ENCODE measurements at places on chromosomes 3 and 15.

- no peak for DNase-seq
Observed at GRCh38 chr15:51205050-51205975, 110.6 kb upstream of the TNFAIP8L3 start.

GRCh38 chr15:61720197-61720704 lies 340.0 kb downstream of the VPS13C start:
- DNase-seq = no peak

GRCh38 chr3:159668990-159669476 lies 319.6 kb upstream of the IL12A start:
- peak; percentile 71 for DNase-seq

GRCh38 chr3:184688251-184688881 lies 23.5 kb downstream of the MAGEF1 start:
- DNase-seq = peak; percentile 81

- no peak for DNase-seq
Observed at GRCh38 chr15:32041294-32041693, 11.0 kb downstream of the CHRNA7 start.

DNA sequence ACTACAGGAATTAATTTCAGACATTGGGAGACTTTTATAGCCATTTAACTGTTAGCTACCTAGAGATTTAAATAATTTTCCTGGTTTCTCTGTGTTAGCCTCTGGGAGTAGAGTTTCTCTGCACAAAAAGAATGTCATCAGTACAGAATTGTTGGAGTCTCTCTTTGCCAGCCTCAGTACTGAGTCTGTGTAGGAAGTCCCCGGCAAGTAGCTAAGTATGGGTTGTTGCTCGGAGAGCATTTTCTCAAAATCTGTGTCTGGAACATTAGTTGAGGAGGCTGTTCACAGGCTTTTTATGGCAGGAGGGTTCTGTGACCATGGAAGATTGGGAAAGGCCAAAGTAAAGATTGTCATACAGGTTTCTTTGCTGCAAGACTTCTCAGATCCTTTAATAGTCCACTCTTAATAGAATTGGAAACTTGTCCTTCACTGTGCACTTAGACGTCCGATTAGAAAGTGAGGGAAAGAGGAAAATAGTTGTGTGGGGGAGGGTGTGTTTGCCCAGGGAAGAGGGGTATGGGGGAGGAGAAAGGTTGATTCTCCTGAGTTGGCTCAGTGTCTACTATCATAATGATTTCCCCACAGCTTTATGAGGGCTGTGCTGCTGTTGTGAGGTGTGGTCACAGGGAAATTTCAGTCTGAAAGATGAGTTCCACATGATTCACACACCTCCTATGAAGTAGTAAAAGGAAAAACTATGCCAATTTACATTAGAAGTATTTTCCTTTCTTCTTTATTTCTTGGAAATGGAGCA lies 207.1 kb downstream of the PTPRG start:
- DNase-seq = peak; percentile 53

GRCh38 chr3:133379926-133380325 lies 19.9 kb upstream of the BFSP2 start:
- DNase-seq = no peak

- DNase-seq = no peak
Observed at GRCh38 chr3:11053926-11054503, 61.5 kb downstream of the SLC6A1 start.

DNA sequence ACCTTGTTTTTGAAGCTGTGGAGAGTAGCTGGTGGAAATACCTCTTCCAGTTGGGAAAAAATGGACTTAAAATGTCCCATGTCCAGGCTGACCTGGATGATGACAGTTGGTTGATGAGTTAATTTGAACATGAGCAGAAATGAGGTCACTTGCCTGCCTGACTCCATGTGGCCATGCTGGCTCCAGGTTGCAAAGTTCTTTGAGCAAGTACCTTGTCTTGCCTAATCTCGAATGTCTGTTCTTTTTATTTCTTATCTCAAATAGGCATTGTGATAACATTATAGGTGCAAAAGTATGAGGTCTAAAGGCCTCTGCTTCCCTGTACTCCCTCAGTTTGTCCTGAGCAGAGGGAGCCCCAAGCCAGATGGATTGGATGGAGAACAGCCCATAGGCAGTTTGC lies 9.0 kb downstream of the MAPKBP1 start:
- no peak for DNase-seq

DNA sequence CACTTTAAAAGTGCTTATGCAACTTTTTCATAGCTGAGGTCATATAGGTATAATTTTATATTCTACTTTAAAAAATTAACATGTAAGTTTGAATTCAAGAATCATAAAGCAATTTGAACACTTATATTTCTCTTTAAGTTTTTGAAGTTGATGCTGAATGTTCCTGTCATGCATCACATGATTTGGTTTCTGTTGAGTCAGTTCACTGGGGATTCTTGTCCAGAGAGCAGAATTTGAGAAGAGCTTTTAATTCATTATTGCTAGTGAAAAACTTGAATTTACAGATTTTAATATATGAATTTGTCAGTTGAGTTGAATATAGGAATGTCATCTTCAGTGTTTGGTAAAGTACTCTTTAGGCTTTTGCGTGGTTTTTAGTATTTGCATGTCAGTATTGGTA lies 7.9 kb downstream of the SLC25A26 start:
- DNase-seq = no peak

GRCh38 chr3:98573181-98573728 lies 20.2 kb downstream of the CPOX start:
- DNase-seq = peak; percentile 39

- DNase-seq = no peak
Observed at GRCh38 chr3:179503152-179503551, 51.9 kb upstream of the GNB4 start.

DNA sequence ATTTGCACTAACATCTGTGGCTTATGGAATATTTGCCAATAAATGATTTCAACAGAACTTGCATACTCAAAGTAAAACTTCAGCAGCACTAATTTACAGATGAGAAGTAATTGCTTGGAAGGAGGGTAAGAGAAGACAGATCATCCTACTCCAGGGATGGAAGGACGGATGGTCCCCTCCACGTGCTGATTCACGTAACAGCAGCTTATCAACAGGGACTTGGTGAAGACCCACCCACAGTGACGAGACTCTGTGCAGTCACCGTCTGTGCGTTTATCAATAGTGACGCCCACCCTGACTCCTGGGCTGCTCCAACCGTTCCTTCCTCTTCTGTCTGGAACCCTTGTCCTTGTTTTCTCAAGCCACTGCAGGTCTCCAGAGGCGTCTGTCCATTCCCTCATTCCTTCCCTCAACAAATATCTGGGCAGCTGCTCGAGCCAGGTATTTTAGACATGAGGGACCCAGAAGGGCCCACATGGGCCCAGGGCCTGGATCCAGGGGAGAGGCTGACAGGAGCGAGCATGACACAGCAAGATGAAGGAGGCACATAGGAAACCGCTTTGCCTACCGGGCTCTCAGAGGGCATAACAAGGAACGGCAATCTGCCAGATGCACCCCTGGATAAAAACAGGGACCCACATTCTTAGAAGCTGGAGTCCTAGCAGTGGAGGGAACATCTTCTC lies 33.3 kb downstream of the PCSK6 start:
- no peak for DNase-seq

- DNase-seq = no peak
Observed at GRCh38 chr3:57091521-57092273, 31.2 kb downstream of the SPATA12 start.

DNA sequence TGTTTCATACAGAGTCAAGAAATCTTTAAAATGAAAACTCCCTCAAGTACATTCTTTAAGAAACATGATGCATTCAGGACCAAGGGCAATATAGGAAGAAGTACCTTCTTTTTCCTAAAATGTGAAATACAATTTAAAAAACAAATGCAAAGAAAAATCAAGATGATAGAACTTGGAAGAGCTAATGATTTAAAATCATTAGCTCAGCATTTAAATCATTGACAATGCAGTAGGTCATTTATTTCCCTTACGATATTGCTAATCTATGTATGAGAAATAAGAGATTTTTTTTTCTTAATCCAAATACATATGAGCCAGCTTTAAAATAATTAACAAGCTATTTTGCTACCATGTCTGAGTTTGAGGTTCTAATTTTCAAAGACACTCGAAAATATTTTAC lies 105.5 kb downstream of the HHLA2 start:
- no peak for DNase-seq

GRCh38 chr15:72764656-72765055 lies 18.9 kb downstream of the ADPGK start:
- no peak for DNase-seq

- DNase-seq = no peak
Observed at GRCh38 chr15:51189669-51190385, 95.1 kb upstream of the TNFAIP8L3 start.

DNA sequence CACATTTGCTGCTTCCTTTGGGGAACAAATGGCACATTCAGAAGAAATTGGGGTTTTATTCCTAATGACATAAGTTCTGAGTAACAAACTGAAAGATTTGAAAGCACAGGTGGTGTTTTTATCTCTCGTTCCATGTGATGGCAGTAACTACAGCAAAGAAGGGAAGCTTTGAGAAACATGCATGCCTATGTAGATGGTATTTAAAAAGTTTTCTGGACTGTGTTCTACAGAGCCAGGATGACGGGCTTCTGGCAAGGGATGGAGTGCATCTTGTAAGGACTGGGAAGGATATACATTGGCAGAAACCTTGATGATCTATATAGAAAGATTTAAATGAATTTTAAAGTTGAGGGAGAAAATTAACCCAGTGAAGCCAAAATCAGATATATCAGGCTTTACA lies 362.2 kb upstream of the ROPN1 start:
- DNase-seq = no peak

DNA sequence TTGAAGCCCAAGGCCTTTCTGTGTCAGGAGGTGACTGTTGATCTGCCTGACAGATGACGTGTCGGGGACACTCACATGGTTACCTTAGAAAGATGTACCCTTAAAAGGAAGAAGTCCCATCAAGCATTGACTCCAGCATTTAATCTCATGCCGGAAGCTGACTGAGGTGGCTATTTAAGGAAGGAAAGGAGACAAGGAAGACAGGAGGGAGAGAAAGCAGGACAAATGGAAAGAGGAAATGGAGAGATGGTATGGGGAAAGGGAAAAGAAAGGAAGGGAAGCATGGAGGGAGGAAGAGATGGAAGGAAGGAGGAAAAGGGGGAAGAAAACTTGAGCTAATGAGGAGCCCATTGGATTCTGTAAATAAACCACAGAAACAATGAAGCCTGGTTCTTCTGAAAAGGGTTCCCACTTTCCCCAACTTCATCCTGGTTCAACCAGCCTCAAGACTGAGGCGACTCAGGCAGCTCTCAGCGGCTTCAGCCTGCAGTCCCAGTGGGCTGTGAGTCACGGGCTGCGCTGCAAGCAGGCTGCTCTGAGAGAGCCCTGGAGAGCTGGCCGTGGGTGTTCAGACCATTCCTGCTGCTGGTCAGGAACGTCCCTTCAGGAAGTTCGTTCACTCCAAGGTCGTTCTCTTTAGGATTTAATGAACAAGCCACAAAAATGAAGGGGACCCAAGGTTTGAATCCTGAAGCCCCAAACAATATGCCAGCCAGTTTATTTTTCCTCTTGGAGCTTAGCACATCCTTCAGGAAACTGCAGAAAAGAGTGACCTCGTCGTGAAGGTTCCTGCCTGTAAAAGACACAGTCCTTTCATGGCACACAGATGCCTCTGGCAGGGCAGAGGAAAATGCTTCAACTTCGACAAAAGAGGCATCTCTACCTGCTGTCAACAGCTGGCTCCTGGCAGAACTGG lies 69.6 kb upstream of the THBS1 start:
- DNase-seq = peak; percentile 91

GRCh38 chr3:112736386-112736785 lies 95.4 kb upstream of the CCDC80 start:
- DNase-seq = peak; percentile 33

- no peak for DNase-seq
Observed at GRCh38 chr3:167808910-167809309, 73.4 kb downstream of the SERPINI1 start.

DNA sequence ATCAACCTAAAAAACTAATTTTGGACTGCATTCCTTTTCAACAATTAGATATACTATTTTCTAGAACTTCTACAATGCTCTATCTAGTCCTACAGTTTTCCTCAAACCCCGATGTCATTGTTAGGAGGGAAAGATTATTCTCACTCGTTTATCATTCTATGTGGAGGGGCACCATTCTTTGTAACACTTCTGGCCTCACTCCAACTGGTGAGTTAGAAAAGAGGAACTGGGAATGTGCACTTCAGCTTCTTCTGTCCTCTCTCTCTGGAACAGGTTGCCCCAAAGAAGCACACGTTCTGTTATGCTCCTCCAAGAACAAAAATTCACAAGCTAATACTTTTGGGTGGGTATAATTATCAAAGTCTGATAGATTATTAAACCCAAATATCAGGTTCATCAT lies 137.9 kb downstream of the UACA start:
- no peak for DNase-seq

GRCh38 chr15:35810007-35810406 lies 264.0 kb upstream of the DPH6 start:
- no peak for DNase-seq

- DNase-seq = no peak
Observed at GRCh38 chr15:89766357-89767311, 9.5 kb upstream of the MESP2 start.

DNA sequence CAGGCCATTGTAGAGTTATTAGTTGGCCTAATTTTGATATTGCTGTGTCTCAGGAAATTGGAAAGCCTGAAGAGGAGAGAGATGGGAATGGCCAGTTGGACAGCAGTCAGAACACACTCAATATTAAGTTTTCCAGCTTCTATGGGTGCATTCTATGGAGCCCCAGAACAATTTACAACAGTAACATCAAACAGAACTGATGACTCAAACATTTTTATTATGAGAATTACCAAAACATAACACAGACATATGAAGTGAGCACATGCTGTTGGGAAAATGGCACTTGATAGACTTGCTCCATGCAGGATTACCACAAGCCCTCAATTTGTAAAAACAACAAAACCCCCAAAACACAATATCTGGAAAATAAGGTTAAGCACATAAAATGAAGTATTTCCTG lies 104.3 kb downstream of the GADL1 start:
- no peak for DNase-seq

DNA sequence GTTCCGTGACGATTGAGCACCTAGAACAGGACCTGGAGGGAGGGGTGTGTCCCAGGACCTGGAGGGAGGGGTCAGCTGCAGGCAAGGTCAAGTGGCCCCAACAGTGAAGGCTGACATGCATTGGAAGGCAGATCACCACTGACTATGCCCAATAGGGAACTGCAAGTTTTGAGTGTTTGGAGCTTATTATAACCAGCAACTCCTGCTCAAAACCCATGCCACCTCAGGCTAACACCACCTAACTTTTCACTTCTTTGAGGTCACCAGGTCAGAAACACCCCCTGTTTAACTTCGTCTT lies 93.1 kb downstream of the MYLK start:
- no peak for DNase-seq

- DNase-seq = peak; percentile 11
Observed at GRCh38 chr3:191761906-191762305, 300.9 kb downstream of the PYDC2 start.

DNA sequence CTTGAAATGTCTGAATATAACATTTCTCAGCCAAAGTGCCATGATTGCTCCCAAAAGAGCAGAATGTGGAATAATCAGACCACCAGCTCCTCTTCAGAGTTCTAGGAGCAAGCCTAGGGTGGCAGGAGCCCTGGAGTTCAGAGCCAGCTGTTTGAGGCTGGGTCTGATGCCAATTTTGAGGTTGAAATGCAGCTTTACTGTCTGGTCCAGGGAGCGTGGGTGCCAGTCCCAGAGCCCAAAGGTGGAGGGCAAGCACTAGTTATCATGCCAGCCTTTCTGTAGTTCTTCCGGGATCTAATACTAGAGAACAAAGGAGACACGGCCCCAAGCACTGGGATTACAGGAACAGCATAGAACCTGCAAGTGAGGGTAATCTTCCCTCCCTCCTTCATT lies 69.3 kb downstream of the TNFAIP8L3 start:
- no peak for DNase-seq

- peak; percentile 25 for DNase-seq
Observed at GRCh38 chr3:15055019-15055557, 10.0 kb downstream of the MRPS25 start.

GRCh38 chr3:172129850-172130716 lies 90.7 kb downstream of the FNDC3B start:
- peak; percentile 99 for DNase-seq
